NCI-H1930 (cell line): ENCODE measurements at places on chromosomes 3 and 15.

DNA sequence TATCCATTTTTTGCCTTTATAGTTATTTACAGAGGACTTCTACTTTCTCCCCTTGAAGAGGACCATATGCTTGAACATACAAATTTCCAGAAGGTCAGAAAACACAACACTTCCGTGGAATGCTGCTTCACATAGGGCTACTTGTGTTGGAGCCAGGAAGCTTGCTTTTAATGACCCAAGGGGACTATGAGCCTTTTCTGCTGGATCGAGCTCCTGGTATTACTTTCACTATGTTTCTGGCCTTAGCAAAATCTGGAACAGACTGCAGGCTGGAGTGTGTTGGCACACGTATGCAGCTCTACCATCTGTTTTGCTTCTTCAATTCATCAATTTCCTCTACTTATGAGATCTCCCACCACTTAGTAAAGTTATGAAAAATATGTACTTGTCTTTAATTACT, 69.3 kb upstream of the CBLB start:
- no peak for DNase-seq

DNA sequence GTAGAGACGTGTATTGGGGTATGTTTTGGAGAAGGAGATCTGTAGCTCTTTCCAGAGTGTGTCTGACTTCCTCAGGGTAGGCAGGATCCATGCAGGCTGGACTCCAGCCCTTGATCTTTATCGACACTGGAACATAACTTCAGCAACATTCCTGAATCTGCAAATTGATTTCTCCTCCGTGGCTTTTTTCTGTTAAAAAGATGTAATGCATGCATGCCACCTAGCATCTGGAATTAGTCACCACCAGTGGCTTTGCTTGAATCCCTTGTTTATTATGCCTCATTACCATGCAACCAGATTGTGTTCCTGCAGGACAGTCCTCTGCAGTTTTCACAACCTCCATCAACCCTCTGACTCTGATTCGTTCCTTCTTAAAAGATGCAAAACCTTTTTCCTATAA, 86.1 kb downstream of the CCNL1 start:
- no peak for DNase-seq

- no peak for DNase-seq
Observed at GRCh38 chr3:112013784-112014143, 15.0 kb downstream of the TAGLN3 start.

- DNase-seq = no peak
Observed at GRCh38 chr3:133825969-133826727, 20.5 kb downstream of the SRPRB start.
